ENCODE measurements at places on chromosomes 2 and 18.

- no peak for DNase-seq
These were observed 85.6 kb downstream of the DDX1 start for GRCh38 chr2:15677141-15677843.

DNA sequence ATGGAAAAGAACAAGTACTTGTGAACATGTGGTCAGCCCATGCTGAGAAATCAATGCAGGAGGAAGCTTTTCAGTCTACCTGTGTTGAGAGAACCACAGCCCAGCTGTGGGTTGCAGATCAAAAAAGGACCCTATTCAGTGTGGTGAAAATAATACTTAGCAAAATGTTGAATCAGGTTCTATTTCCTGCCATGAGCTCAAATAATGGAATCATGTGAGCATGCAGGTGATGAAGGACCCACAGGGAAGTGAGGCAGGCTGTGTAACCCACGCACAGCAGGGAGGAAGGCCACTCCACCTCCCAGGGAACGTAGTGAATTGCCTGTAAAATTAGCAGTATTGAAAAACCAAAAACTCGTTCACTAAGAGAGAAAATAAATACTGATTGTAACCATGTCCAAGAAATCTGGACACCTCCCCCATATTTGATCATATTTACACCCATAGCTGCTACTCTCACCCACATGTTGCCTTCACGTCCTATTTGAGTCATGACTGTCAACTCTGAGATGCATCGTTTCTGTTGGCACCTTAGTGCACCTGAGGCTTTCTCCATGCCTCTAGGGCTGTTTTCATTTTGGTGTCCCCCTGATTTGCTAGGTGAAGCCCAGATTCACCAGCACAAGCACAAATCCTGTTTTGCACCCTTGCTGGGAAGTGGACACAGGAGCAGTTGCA is 20.5 kb upstream of the BCL2L11 start:
- no peak for DNase-seq

- no peak for DNase-seq
These were observed 347.9 kb upstream of the HS6ST1 start for GRCh38 chr2:128666596-128666995.

DNA sequence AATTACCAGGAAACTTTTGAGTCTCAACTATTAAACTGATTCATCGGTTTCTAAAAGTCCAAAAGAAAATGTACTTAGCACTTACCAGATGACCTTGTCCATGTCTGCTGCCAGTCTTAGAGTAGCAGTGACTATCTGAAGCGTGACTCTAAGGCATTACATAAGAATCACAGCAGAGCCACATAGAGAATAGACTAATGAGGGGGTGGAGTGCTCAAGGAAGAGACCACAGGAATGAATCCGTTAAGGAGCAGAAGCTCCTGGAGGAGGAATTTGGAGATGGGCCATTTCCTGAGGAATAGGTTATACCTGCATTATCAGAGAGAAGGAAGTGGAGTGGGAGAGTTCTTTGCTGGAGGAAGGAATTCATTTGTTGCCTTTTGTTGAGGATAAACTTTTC is 116.0 kb downstream of the MAP3K20 start:
- DNase-seq, result no peak

DNA sequence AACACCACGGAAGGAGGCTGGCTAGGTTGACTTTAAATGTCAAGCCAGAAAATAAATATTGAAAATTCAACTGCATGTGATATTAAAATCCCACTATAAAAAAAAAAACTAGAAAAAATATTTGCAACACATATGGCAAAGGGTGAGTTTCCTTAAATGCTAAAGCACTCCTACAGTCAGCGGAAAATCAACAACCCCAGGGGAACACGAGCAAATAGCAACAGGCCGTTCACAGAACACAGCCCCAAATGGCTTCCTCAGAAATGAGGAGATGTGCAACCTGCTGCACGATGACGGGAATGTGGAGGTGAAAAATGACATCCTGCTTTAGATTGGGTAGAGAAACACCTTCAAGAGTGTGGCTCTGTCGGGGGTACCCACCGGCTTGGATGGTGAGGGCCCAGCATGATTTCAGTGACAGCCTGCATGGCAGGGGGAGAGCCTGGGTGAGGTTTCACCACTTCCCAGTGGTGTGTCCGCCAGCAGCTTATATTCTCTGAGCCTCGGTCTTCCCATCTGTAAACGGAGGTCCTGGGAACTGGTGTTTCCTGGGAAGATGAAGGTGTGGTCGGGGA is 157.9 kb upstream of the GLI2 start:
- DNase-seq, result no peak

DNA sequence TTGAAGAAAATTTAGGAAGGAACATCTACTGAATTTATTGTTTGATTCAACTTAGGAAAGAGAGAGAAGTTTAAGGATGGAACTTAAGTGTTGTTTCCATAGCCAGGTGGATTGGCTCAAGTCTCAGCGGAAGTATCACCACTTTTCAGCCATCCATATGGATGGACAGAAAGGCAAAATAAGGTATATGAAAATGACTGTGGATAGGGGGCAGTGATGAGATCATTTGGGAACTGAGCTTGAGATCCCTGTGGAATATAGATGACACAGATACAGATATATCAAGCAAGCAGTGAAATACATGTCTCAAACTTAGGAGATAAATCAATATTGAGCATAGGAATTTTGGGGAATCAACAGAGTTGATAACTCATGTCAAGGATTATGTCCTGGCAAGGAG is 1462.7 kb upstream of the NXPH2 start:
- DNase-seq, result no peak

GRCh38 chr2:99863236-99863902 is 279.0 kb downstream of the AFF3 start:
- DNase-seq, result no peak

DNA sequence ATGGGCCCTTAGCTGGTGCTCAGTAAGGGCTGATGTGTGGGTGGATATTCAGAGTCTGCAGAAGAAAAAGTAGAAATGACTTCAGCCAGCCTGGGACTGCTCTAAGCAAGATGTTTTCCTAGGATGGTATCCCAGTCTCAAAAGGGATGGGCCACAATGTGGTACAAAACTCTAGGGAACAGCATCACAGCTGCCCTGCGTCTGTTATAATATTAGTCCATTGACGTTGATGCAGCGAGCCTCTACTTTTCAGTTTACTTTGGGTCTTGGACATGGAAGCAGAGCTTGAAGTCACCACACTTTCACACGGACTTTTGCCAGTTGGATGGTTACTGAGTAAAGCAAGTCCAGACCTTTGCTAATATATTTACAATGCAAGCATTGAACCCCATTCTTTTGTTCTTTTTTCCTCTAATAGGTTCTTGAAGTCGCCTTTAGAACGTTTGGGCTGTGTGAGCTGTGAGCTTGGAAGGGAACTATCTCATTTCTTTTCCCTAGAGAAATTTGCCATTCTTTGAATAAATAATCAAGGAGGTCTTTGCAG is 105.7 kb downstream of the RDH14 start:
- DNase-seq, result no peak

All from activated CD4-positive, CD25-positive, alpha-beta regulatory T cell (primary cell).